ENCODE measurements at places on chromosomes 4 and X.

DNA sequence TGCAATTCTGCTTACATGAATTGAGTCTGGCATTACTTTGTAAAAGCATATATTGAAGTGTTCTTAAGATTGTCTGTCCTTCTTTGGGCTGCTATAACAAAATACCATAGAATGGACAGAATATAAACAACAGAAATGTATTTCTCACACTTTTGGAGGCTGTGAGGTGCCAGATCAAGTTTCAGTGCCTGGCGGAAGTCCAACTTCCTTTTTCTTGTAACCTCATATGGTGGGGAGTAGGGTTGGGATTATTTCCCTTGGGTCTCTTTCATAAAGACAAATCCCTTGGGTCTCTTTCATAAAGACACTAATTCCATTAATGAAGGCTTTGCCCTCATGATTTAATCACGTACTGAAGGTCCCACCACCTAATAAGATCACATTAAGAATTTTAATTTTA is 199.3 kb upstream of the GRID2 start:
- DNase-seq: no peak

GRCh38 chr4:930827-931193 is 1.3 kb downstream of the GAK start:
- no peak for DNase-seq

GRCh38 chr4:65007841-65008439 is 598.7 kb upstream of the TECRL start:
- DNase-seq: peak; percentile 40

DNA sequence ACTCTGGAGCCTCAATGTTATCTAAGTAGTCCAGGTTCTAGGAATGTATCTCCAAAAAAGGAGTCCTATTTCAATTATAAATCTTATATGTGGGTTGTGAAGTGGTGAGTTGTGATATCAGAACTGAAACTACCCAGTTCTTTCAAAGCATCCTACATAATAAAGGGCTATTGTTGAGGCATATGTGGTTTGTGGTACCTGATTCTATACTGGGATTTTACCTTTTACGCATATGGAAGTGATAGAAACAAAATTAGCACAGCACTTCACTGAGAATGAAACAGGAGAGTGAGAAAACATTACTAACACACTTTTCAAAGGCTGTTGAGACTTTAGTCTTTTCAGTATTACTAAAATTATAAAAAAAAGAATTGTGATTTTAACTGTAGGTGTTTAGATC is 417.7 kb upstream of the GALNT7 start:
- no peak for DNase-seq

- no peak for DNase-seq
Measured at GRCh38 chr4:123807866-123808265, 411.3 kb downstream of the SPRY1 start.

- peak; percentile 72 for DNase-seq
Measured at GRCh38 chrX:75781611-75782010, 3.4 kb downstream of the MAGEE2 start.

DNA sequence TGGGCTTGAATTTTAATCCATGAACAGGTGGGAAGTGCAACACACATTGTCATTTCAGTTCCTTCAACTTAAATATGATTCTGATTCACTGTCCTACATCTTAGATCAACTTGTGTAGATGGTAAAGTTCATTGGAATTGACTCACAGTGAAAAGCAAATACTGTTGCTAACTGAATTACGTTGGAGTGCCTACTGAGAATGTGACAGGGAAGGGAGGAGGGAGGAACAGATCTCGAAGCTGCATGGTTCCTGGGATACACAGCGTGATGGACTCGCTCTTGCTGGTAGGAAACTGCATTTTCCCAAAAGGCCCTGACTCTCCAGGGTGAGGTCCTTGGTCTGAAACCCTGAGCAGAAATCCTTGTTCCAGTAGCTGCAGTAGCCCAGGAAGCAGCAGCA is 284.2 kb downstream of the USP46 start:
- DNase-seq: peak; percentile 4

DNA sequence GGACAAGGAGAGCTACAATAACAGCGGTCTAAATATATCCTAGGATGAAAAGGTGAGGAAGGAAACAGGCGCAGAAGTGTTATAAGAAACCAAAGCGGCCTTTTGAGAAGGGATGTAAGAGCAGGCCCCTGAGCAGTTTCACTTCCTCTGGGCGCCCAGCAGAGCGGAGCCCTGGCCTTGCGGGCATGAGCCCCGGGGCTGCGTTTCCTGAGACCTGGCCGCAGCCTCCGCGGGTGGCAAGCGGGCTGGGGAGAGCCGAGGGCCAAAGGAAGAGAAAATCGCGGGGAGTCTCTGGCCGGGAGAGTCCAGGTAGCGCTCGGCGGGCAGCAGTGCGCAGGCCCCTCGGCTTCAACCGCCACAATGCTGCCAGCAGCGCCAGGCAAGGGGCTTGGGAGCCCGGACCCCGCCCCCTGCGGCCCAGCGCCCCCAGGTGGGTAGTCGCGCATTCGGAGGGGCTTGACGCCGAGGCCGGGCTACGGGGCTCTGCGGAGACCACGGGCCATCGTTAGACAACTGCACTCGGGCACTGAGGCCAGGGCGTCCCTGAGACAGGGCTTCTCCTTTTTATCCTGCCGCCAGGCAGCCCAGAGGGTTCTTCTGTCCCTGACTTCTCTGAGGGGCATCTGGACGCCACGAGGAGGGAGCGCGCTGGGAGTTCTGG is at the start of gene BANK1:
TSS of gene BANK1 (plus strand) at position 210 of the 661 bp plus-strand sequence. CDS start at position 361, 151 bp downstream.
- peak; percentile 67 for DNase-seq
